Left cardiac atrium (tissue), 4 donors: ENCODE measurements at places on chromosomes 7 and 10. TPM values are rescaled to one million over a fixed set of nuclear protein-coding genes. Genes with fewer than 3 reads are reported as not detected.

GRCh38 chr10:58921421-58921855 is 255.0 kb upstream of the PHYHIPL start:
- DNase-seq = no peak

DNA sequence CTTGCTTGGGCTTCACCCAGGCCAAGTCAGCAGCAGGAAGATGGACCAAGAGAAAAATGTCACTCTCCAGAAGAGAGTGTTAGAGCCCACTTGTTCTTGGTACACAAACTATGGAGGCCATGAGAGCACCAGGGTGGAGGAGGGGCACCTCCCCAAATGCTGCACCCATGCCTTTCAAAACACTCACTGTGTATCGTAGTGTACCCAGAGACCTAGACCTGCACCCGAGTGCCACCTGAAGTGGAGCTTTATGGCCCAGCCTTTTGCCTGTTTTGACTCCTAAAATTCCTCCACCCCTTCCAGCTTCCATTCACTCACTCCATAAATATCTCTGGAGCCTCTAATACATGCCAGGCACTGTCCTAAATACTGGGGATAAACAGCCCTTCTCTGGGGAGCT is 5.0 kb downstream of the SFTPD start:
- DNase-seq = no peak

GRCh38 chr7:128883622-128884448 is 21.2 kb downstream of the ATP6V1F start:
- peak; percentile 86 for DNase-seq

- no peak for DNase-seq
Measured at GRCh38 chr7:28078036-28078901, 102.3 kb downstream of the JAZF1 start.

DNA sequence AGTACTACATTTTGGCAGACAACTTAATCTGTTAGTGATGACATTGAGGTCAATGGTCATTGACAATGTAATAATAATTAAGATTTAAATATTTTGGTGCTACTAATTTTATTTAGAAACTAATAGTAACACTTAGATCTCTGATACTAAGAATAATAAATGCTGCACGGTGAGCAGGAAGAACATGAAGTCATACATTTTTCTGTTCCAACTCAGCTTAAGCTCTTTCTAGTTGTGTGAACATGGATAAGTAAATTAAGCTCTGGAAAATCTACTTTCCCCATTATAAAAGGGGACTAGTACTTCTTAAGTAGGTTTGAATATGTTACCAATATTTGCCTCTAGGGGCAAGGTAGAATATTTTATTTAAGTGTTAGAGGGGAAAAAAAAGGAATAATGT is 65.9 kb upstream of the MEOX2 start:
- DNase-seq = no peak

GRCh38 chr10:34742456-34742855 is 72.6 kb downstream of the PARD3 start:
- DNase-seq = no peak

- DNase-seq = no peak
Measured at GRCh38 chr10:91201213-91201996, 19.1 kb upstream of the PCGF5 start.

Gene STOX1
- total RNA-seq = 1.9 TPM

Gene HOXA5
- not detected for total RNA-seq
